ENCODE measurements at places on chromosomes 16 and 17. TPM values are rescaled to one million over a fixed set of nuclear protein-coding genes. Genes with fewer than 3 reads are reported as not detected.

Gene SOX9
- 50.5 TPM for total RNA-seq

Gene YPEL3
- 25.4 TPM for total RNA-seq

Gene SOX8
- total RNA-seq, result not detected

Gene B3GNT9
- 12.1 TPM for total RNA-seq

Gene CYTH1
- 27.4 TPM for total RNA-seq

Gene MAP3K3
- 20.2 TPM for total RNA-seq

Gene NPIPB12
- 14.2 TPM for total RNA-seq

Gene SLC52A1
- 0.71 TPM for total RNA-seq

Gene NAE1
- 104 TPM for total RNA-seq

Gene RAMP2
- not detected for total RNA-seq

Gene RGS11
- total RNA-seq, result not detected

Gene ANKS4B
- not detected for total RNA-seq

Gene APPBP2
- 16.9 TPM for total RNA-seq

Gene HSD17B1
- 6.5 TPM for total RNA-seq

Gene PPY
- total RNA-seq, result not detected

Gene CACNG4
- total RNA-seq, result 0.18 TPM

Gene HOXB7
- 0.54 TPM for total RNA-seq

Gene GAST
- 0.37 TPM for total RNA-seq

Gene MMP15
- total RNA-seq, result 8.4 TPM
